Memory B cell (primary cell): ENCODE measurements at places on chromosomes 1 and 21.

DNA sequence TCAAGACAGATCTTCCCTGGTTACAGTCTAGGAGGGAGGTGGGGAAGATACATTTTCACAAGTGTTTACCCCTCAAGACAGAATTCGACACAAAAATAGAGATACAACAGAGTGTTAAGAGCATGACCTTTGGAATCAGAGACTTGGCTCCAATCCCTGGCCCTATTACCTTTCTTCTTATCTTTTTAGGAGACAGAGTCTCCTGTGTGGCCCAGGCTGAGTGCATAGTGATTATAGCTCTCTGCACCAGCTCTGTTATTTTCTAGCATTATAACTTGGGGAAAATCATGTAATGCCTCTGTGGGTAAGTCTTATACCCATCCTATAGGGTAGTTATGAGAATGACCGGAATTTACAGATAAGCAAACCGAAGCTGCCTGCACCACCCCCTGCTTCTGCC lies 9.8 kb downstream of the NIPAL3 start:
- DNase-seq, result no peak

DNA sequence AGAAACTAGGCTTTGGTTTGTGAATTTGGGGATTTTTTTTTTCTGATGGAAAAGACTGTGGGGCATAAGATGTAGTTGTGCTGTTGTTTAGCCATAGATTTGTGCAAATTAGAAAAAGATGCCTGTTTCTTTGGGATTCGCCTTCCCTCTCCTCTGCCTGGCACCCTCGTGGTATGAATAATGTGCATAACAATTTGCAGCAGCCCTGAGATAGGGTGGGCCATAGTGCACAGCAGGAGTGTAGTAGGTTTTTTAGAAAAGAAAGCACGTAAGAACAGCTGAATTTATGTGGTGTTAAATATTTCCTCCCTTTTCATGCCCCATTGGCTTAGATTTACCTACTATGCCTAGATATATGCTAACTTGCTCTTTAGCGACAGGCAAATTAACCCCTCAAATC lies 158.9 kb downstream of the PTGER3 start:
- DNase-seq, result no peak

- no peak for DNase-seq
Measured at GRCh38 chr1:97820470-97821188, 100.2 kb downstream of the DPYD start.

DNA sequence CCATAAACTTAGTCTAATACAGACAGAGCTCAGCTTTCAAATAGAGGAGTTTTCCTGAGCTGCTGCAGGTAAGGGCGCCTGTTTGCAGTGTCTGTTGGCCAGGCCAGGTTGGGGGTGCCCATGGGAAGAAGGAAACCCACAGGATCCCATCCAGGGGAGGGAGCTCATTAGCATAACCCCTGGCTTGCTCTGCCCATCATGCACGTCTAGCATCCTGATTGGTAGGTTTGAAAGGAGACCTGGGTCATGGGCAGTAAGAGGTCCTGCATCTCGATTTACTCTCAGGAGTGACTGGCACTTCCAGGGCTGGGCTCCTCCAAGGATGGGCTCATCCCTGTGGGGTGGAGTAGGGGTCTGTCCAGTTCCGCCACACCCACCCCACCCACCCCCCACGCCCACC lies 103.7 kb upstream of the CLDN14 start:
- no peak for DNase-seq

DNA sequence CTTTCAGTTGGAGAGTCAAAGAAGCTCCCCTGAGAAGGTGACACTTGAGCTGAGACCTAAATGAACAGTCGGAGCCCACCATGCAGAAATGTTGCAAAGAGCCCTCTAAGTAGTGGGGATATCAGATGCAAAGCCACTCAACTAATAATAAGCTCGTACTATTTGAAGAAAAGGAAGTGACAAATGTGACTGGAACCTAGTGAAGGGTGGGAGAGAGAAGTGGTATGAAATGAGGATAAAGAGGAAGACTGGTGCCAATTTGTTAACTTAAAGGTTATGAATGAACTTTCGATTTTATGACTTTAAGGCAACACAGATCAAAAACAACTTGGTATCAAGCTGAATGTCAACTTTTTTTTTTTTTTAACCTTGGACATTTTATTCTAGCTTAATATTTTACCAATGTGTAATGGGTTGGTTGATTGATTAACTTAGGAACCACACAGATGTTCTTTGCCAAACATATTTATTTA lies 14.7 kb downstream of the LYPLAL1 start:
- no peak for DNase-seq

DNA sequence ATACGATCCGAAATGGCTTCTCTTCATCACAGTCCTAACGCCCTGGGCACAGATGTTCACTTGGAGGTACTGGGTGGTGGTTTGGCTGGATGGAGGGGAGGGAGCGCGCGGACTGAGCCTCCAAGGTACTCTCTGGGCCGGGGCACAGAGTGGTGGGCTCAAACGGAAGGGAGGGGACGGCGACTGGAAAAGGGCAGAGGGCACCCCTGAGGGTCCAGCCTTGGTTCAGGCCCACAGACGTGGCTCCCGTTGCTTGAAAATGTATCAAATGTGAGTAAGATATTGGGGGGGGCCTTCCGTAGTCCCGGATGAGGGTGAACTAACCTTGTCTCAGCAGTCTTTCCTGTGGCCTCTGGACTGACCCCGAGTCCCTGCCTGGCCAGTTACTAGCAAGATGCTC lies 463 bp downstream of the IL12RB2 start:
- no peak for DNase-seq

GRCh38 chr21:44628707-44629391 lies 2.0 kb downstream of the KRTAP10-9 start:
- no peak for DNase-seq

DNA sequence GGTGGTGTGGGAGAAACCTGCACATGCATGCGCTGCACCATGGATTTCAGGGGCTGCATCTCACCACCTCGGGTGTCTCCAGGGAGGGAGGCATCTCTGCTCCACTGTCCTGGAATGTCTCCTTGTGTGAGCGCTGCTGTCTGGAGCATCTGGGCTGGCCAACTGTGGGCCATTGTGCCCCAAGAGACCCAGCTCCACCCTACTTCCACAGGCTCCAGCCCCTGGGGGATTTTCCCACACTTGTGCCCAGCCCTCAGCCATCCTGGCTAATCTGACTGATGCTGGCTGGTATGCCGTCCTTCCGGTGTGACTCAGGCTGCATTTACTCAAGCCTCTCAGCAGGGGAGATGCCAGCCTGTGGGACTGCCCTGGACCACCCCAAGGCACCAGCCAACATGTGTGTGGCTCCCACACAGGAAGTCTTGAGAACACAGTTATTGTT lies 62.0 kb downstream of the TRIM11 start:
- DNase-seq, result no peak

DNA sequence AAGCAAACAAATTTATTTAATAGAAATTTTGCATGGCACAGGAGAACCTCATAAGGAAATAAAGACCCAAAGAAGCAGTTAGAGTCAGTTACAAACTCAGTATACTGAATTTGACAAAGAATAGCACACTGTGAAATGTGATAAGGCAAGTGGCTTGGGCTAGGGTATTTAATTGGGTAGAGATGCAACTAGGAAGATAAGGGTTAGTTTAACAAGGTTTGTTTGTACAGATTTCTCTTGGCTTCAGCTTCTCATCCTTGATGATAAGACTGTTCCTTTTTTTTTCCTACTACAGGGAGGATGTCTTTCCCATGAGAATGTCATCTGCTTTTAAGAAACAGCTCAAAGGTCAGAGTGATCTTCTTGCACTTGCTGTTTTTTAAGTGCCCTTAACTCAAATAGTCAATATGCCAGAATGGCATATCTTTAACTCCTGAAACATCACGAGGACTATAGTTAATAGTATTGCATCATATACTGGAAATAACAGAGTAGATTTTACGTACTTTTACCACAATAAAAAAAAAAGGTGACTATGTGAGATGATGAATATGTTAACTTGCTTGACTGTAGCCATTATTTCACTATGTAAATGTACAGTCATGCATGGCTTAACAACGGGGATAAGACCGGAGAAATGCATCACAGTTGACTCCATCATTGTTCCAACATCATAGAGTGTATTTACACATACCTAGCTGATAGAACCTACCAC lies 9.2 kb upstream of the TRAF3IP3 start:
- DNase-seq, result no peak

- DNase-seq, result no peak
Measured at GRCh38 chr1:224058303-224058702, 55.6 kb upstream of the FBXO28 start.

DNA sequence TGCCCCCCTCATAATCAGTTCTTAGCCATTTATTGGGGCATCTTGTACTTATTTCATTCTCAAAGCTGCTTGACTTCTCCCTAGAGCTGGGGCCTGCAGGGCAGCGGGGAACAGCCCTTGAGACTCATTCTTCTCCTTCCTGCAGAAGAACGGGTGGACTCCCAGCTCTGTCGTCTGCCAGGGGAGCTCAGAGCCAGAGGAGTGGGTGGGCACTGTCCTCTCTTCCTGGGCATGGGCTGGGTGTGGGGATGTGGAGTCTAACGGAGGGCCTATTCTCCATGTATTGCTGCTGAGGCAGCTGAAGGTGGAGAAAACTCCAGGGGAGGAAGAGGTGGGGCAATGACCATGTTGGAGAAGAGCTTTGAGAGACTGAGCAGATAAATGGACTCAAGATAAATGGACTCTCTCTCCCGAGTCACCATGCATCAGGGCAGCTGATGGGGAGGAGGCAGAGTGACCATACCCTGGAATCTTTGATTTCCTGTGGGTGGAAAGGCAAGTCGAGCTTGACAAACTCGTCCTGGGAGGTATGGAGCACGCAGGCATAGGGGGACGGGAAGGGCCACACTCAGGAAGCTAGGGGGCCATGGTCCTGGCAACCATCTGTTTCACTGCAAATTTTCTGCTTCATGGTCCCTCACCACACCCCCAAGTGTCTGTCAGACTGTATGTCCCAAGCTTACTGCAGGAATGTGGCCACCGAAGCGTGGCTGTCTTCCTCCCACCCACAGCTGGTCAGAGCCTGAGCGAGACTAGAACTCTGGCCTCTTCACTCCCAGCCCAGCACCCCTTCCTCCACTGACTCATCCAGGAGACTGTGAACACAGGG lies 56.9 kb upstream of the ATP2B4 start:
- DNase-seq, result no peak

- DNase-seq, result no peak
Measured at GRCh38 chr21:36576441-36576840, 96.5 kb upstream of the CLDN14 start.

DNA sequence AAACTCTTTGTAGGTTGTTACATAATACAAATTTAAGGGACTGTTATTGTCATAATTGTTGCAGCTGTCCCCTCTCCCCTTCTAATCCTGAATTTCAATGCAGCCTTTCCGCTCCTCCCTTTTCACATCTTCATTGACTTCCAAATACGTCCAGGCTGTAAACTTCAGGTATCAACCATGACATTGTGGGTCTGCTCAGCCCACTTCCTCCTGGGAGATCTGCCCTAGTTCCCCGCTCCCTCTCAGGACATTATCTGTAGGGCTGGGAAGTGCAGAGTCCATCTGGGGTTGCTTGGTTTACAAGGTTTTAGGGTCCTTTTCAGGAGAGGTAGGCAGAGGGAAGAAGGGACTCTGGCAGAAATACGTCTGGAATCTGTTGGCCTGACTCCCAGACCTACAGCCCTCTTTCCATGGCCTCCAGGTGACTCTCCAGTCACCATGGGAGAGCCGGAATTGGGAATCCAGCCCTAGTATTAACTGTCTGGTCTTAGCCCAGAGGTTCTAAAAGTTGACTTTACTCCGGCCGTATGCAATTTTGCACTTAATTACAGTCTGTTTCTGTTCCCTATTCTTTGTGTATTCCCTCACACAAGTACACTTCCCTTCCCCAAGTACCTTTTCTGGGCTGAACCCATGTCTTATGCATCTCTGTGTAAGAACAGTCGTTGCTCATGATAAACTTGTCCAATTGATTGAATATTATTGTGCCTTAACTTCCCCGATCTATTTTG lies 4.7 kb upstream of the DENND2D start:
- no peak for DNase-seq

DNA sequence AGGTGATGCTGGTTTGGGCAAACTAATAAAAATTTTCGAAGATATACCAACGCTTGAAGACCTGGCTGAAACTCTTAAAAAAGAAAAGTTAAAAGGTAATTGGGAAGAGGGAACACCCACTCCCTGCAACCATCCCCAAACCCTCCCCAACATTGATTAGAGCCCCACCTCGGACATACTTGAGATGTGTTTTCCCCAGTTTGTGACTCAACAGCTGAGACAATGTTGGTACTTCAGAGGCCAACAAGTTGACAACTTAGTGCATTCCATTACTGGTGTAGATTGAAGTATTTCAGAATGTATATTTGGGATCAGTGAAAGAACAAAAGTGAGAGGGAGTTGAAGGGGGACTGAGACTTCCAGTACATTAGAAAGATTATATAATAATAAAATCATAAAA lies 5.1 kb downstream of the IFI16 start:
- no peak for DNase-seq

DNA sequence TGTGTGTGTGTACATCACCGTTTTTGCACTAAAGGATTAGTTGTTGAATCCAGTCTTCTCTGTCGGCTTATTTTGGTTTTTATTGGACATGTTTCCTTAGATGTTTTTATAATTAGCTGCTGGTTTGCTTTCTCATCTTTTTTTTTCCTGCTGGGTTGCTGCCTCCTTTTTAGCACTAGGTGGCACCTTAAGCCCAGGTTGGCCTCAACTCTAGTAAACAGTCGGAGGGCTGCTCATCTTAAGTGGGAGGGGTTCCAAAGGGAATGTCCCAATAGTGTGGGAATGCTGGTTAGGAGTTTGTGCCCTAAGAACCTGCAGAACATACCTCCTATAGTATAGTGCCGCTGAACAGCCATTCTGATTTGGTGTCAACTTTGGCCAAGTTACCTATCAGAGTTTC lies 570.1 kb upstream of the CXADR start:
- no peak for DNase-seq

DNA sequence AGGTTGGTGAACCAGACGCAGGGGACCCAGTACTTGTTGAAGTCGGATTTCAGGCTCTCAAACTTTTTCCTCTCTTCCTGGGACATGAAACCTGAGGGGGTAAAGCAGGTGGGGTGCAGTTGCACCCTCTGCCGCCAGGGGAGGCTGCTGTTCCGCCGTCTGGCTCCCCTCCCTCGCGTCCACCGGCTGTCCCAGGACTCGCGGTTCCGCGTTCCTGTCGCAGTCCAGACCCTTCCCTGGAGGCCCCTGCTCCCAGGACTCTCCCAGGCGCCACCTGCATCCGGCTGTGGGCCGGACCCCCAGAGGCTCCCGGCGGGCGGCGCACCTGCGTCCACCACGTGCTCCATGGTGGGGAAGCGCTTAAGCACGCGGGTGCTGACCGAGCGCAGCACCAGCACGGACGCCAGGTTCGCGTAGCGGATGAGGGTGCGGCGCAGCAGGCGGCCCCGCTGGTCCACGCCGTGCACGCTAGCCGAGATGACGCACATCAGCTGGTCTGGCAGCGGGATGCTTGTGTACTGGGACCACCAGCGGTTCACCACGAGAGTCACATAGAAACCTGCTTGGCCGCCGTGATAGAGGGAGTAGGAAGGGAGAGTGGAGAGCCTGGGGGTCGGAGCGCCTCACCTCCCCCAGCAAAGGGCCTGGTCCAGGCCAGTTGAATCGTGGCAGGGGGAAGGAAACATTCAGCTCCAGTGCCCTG lies 1.7 kb downstream of the BEST4 start:
- peak; percentile 91 for DNase-seq

GRCh38 chr1:219536038-219536437 lies 76.9 kb downstream of the ZC3H11B start:
- no peak for DNase-seq
